ENCODE measurements at places on chromosomes 5 and 9. TPM values are rescaled to one million over a fixed set of nuclear protein-coding genes. Genes with fewer than 3 reads are reported as not detected.

CCL21 gene
- not detected for total RNA-seq

- H3K27ac ChIP-seq, result no peak overlapping the region
- no peaks in the 10 kb centered on the region for H3K4me1 ChIP-seq
- H3K27me3 ChIP-seq, result no peaks in the 10 kb centered on the region
- DNase-seq, result no peak
Observed at GRCh38 chr9:85172001-85172978, 502.8 kb downstream of the NTRK2 start.

DNA sequence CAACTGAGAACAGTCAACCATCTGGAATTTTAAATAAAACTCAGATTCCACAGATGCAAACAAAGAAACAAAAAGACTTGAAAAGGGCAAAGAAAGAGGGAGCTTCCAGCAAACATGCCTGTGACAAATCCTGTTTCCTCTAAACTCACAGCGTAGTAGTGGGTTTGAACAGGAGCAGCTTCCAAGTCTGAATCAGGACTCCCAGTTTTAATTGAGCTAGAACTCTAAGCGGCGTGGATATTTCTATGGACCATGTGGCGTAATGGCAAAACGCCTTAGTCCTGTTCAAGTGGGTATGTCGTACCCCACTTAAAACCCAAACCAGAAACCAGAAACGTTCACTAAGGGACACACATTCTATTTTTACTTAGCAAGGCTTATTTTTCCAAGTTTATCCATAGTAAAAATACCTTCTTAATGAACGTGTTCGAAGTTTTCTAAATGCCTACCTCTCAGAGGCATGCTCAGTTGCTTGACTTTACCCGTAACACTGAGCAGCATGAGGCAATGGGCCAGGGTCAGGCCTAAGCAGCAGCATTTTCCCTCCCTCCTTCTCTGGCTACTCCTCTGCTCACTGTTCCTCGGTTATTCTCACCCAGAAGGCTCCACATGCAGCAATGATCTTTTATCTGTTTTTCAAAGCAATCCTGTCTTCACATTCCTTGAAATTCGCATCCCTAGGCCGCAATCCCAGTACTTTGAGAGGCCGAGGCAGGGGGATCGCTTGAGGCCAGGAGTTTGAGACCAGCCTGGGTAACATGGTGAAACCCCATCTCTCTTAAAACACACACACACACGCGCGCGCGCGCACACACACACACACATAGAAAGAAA lies 77.9 kb downstream of the FNBP1 start:
- DNase-seq, result no peak
- peaks cover 67% of the 10 kb centered on the region for H3K4me1 ChIP-seq
- no peaks in the 10 kb centered on the region for H3K36me3 ChIP-seq
- H3K27me3 ChIP-seq, result no peaks in the 10 kb centered on the region
- H3K4me3 ChIP-seq, result no peak overlapping the region

- no peak overlapping the region for H3K27ac ChIP-seq
- peaks cover 56% of the 10 kb centered on the region for H3K4me1 ChIP-seq
- DNase-seq, result peak; percentile 65
- no peaks in the 10 kb centered on the region for H3K36me3 ChIP-seq
- no peak overlapping the region for H3K4me3 ChIP-seq
Observed at GRCh38 chr9:129624168-129624759, 1.7 kb upstream of the NTMT1 start.

- H3K36me3 ChIP-seq, result no peaks in the 10 kb centered on the region
- no peak overlapping the region for H3K4me3 ChIP-seq
- no peak overlapping the region for H3K27ac ChIP-seq
- H3K27me3 ChIP-seq, result no peaks in the 10 kb centered on the region
- no peak for DNase-seq
Observed at GRCh38 chr5:73682176-73682575, 56.2 kb downstream of the ARHGEF28 start.

GRCh38 chr9:3989915-3990314 lies 310.0 kb downstream of the GLIS3 start:
- DNase-seq, result no peak
- no peak overlapping the region for H3K27ac ChIP-seq
- no peaks in the 10 kb centered on the region for H3K27me3 ChIP-seq
- no peak overlapping the region for H3K4me3 ChIP-seq
- H3K36me3 ChIP-seq, result no peaks in the 10 kb centered on the region
- H3K4me1 ChIP-seq, result no peaks in the 10 kb centered on the region

DNA sequence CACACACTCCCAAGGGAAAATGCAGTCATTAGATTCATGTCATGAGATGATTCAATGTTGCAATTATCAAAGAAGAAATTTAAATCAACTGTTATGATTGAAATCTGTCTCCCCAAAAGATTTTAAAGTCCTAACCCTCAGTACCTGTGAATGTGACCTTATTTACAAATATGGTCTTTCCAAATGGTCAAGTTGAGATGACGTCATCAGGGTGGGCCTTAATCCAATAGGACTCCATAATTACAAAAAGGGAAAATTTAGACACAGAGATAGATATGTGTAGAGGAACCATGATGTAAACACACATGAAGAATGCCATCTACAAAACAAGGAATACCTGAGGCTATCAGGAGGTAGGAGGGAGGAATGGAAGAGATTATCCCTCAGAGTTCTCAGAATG lies 221.1 kb downstream of the ISL1 start:
- H3K4me3 ChIP-seq, result no peak overlapping the region
- no peak overlapping the region for H3K27ac ChIP-seq
- H3K27me3 ChIP-seq, result no peaks in the 10 kb centered on the region
- DNase-seq, result no peak
- H3K4me1 ChIP-seq, result no peaks in the 10 kb centered on the region

All from CD4-positive, alpha-beta memory T cell (primary cell).